ENCODE measurements at places on chromosomes 4 and X.

DNA sequence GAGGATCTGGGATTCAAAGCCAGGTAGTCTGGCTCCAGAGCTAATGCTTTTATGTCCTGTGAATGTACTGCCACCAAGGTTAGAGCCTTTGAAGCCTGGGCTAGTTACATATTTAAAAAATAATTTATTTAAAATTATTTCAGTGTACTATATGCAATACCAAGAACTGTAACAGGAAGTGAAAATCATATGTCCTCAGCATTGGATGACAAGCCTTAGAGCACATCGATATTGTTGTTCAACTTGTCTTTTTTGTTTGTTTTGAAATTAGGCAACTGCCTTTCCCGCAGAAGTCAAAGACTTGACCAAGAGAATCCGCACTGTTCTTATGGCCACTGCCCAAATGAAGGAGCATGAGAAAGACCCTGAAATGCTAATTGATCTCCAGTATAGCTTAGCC, 73.1 kb upstream of the IL13RA1 start:
- no peak for DNase-seq

DNA sequence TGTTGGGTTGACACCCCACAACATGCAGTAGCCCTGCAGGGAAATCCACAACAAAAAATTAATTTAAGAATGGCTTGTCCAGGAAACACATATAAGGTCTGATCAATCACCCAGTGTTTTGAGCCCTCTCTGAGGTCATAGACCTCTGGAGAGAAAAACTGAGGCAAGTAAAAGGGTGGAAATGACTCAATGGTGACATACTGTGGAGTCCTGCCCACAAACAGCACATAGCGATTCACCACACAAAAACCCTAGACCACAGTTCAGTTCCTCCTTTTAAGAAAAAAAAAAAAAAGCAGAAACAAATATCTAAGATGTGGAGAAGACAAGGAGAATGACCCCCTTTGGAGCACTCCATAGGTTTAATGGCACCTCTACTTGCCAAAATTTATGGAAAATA, 2691.0 kb downstream of the PCDH7 start:
- DNase-seq: peak; percentile 4

DNA sequence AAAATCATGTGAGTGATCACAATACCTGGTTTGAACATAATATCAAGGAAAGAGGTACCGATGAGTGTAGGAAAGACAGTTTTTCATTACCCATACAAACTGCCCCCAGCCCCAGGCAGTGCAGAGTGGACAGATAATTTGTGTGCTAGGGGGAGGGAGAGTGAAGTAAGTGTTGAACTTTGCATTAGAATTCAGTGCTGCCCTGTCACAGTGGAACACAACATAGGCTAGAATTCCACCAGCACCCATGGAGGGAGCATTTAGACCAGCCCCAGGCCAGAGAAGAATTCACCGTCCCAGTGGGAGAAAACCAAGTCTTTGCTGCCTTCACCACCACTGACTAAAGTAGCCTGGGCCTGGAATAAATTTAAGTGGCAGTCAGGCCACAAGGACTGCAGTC, 107.3 kb downstream of the SCLT1 start:
- no peak for DNase-seq

GRCh38 chr4:7095611-7096155, 27.8 kb upstream of the GRPEL1 start:
- DNase-seq: no peak

DNA sequence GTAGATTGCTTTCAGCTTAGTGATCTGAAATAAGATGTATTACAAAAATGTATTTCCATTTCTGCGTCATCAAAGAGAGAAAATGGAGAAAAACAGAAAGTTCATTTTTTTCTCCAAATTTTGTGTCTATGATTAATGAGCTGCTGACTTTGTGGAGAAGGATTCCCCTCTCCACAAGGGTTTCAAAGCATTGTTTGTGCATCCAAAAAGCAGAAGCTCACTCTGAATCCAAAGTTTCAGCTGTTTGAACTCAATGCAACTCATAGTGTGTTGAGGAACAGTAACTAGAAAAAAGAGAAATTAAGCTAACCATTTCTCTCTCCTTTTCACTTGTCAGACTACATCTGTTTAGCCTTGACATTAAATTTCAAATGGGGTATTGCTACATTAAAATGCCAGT, 62.9 kb upstream of the SLC7A11 start:
- no peak for DNase-seq

GRCh38 chr4:57492251-57492878, 382.2 kb upstream of the IGFBP7 start:
- no peak for DNase-seq

DNA sequence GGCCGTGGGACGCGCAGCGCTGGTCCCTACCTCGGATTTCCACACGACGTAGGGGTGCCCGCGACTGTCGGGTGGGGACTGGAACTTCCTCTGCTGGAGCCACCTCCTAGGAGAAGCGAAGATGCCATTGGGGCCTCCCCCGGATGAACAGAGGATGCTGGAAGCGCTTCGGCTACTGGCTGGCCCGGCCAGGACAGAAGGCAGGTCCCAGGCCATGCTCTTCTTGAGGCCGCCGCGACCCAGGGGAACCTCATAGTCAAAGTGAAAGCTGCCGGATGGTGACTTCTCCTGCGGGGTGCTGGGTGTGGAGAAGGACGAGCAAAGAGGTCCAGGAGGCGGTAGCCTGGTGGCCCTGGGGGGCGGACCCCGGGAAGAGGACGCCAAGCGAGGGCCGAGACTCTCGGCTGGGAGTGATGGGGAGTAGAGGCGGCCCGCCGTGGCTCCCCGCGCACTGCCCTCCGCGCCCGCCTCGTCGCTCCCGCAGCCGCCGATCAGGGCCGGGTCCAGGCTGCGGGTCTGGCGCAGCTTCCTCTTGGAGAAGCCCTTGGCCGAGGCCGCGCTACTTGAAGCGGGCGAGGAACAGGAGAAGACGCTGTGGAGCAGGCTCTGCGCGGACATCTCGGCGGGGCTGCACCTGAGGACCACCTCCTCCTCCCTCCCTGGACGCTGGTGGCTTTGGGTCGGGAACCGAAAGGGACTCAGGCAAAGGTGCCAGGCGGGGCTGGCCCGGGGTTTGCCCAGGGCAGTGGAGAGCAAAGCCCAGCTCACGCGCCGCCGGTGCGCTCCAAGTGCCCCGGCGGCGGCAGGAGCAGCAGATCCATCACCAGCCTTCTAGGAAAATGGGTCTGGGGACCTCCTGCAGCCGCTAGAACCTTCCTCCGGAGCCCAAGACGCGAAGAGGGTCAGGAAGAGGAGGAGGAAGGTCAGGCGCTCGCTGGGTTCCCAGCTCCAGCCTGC, 1.2 kb downstream of the ARHGAP6 start:
- no peak for DNase-seq

All from hematopoietic multipotent progenitor cell treated with erythropoietin and hydrocortisone succinate and interleukin-3 and kit ligand, for 4 days (in vitro differentiated cells).